Stimulated activated CD8-positive, alpha-beta memory T cell treated with anti-CD3 and anti-CD28 coated beads, Interleukin-4, amount 100 ng/mL, for 1 hour (primary cell): ENCODE measurements at places on chromosomes 16 and 17.

DNA sequence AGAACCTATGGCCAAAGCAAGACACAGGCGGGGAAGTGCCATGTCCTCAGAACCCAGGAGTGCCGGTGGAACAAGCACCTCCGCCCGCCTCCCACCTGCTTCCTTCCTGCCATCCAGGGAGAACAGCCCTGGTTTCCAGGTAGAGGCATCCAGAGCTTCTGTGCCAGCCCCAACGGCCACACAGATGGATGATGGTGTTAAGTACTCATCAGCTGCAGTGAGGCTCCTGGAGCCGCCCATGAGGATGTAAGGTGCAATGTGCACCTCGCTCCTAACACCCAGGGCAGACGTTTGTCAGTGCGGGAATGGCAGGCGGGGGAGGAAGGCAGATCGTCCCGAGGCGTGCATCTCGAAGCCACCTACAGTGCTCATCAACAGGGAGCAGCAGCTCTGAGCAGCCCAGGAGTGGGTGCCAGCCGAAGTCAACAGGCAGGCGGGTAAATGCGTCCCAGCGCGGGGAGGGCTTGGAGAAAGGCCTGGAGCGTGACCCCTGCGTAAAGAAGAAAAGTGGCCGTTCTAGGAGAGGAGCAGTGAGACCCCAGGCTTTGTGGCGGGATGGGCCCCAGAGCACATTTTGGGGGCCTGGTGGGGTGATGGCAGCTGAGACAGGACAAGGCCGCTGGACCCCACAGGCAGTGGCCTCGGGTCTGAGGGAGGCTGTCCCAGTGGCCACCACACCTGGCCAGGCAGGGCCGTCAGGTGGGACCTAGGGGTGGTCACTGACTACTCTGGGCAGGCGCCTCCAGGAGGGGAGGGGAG is 46.1 kb upstream of the ACSF3 start:
- no peak for DNase-seq

GRCh38 chr17:41678411-41678906 is 10.2 kb upstream of the EIF1 start:
- no peak for DNase-seq

DNA sequence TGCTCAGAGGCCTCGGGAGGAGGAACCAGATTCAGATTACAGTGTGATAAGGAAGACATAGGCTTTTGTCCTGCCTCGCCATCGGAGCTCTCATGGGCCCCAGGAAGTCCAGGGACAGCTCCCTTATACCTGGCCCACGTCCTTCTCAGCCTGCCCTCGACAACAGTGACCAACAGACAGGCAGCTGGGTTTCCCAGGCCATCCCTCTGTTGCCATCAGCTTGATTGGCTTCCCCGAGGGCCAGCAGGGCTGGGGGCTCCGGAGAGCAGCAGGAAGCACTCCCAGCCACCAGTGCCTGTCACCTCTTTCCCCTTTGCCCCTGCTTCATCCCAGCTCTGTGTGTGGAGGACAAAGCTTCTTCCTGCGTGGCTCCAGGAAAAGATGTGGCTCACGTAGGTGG is 17.6 kb downstream of the CD300A start:
- no peak for DNase-seq

- DNase-seq, result no peak
Observed at GRCh38 chr17:67813803-67814180, 11.5 kb upstream of the BPTF start.

- no peak for DNase-seq
Observed at GRCh38 chr16:57304169-57305061, 19.9 kb upstream of the PLLP start.

- DNase-seq, result no peak
Observed at GRCh38 chr17:34465789-34466188, 102.8 kb upstream of the CCL1 start.

DNA sequence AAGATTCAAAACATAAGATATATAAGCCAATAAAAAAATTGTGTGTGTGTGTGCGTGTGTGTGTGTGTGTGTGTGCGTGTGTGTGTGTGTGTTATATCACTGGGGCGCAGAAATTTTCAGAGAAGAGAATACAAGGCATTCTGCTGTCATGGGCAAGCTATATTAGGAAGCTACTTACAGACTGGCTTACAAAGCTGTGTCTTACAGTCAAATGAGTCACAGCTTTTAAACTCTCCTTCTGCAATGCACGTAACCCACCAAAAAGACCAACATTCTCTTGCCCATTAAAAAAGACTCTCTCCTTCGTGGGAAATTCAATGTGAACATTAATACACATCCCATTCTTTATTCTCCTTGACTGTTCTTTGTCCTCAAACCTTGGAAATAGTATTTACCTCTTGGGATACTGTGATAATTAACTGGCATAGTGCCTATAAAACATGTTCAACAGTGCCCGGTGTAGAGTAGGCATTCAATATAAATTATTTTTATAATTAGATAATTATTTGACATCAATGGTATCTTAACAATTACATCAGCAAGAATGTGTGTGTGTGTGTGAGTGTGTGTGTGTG is 860.4 kb upstream of the SOX9 start:
- no peak for DNase-seq

DNA sequence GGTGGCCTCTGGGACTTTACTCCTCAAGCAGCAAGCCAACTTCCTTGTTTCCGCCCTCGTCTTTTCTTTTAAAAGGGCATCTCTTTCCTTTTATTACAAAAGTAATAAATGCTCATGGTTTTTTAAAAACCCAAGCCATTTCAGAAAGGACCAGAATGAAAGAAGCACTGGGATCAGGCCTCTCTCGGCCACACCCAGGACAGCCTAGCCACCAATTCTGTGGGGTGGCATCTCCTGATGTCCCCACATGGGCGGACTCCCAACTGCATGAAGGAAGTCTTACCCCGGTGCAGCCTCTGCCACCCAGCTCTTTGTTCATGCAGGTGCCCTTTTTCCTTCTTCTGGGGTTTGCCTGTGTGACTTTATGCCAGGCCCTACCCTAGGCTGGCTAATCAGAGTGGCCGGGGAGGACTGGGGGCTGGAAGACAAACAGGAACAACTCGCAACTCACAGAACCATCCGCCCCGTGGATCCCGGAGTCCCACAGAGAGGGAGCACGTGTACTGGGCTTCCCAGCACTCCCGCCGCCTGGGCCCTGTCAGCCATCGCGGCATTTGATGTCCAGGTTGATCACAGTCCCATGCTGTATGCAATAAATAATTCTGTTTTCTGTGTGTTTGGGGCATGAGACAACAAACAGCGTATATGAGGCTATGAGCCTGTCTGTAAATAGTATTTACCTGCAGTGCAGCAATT is 2.6 kb upstream of the RASD1 start:
- DNase-seq, result no peak

- no peak for DNase-seq
Observed at GRCh38 chr17:542943-543342, 171.7 kb downstream of the VPS53 start.

GRCh38 chr17:80053102-80053501 is 16.7 kb downstream of the CCDC40 start:
- DNase-seq, result no peak

GRCh38 chr16:58638148-58639036 is 8.8 kb upstream of the CNOT1 start:
- no peak for DNase-seq

DNA sequence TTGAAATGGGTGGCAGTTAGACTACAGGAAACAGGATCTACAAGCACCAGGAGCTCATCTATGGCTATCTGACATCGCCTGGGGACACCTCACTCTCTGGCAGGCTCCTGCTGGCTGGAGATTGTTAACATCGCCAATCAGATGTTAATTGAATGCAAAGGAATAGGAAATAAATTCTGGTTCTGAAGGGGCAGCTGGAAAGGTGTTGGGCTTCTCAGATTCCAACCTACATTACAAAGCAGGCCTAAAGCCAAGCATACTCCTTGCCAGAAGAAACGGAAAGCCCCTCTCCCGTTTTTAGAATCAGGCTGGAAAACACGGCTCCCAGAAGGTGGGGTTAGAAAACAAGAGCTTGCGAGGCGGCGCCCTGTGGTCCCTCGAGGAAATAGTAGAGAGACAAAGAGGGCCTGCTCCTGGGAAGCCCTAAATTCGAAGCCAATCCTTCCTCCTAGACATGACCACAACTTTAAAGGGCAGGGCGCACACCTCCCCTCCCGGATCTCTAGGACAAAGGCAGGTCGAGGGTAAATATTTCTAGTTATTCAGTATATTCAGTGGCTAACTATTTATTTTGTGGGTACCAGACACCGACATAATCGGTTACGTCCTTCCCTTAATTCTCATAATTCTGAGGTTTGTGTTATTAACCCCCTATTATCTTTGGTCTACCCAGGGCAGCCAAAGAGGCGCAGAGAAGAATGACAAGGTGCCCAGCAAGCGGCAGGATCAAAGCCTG is 763 bp upstream of the TOM1L1 start:
- DNase-seq, result no peak

- DNase-seq, result no peak
Observed at GRCh38 chr17:17696882-17697633, 15.8 kb downstream of the RAI1 start.

GRCh38 chr17:44352828-44353671 is 7.9 kb downstream of the GRN start:
- DNase-seq, result no peak

- no peak for DNase-seq
Observed at GRCh38 chr17:21452377-21453143, 76.4 kb downstream of the KCNJ12 start.

GRCh38 chr16:56576585-56577299 is 11.9 kb downstream of the MT4 start:
- peak; percentile 33 for DNase-seq

DNA sequence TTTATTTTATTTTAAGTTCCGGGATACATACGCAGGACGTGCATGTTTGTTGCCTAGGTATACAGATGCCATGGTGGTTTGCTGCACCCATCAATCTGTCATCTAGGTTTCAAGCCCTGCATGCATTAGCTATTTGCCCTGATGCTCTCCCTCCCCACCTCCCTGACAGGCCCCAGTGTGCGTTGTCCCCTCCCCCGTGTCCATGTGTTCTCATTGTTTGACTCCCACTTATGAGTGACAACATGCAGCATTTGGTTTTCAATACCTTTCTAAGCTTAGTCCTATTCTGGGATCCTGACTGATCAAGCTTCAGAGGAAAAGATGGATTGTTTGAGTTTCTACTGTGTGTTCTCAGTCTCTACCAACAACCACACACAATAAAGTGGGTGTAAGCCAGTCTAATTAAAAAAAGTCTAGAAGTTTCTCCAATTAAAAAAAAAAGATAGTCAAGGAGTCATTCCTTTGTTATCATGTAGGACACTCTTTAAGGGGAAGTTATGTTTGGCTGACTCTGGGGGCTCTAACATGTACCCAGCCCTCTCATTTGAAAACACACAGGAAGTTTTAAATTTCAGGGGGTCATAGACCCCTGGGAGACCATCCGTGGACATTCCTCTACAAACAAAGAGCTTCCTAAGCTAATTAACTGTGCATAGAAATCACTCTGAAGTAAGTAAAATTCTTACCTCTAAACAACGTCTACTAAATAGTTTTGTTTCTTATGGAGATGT is 66.3 kb upstream of the ADAMTS18 start:
- DNase-seq, result no peak

- DNase-seq, result no peak
Observed at GRCh38 chr16:70601576-70602575, 44.5 kb upstream of the IL34 start.
